ENCODE measurements at places on chromosomes 5 and 9. TPM values are rescaled to one million over a fixed set of nuclear protein-coding genes. Genes with fewer than 3 reads are reported as not detected.

NELFB gene
- 35.3 TPM for total RNA-seq

FOXI1 gene
- not detected for total RNA-seq

ARL14EPL gene
- total RNA-seq = not detected

GRCh38 chr5:83490203-83490602 is 18.7 kb downstream of the VCAN start:
- no peak overlapping the region for H3K4me3 ChIP-seq
- no peak for DNase-seq
- no peaks in the 10 kb centered on the region for H3K36me3 ChIP-seq
- no peaks in the 10 kb centered on the region for H3K4me1 ChIP-seq
- H3K27ac ChIP-seq = no peak overlapping the region

GRCh38 chr5:130874861-130875417 is 290.1 kb downstream of the HINT1 start:
- H3K4me1 ChIP-seq = no peaks in the 10 kb centered on the region
- no peaks in the 10 kb centered on the region for H3K36me3 ChIP-seq
- H3K27me3 ChIP-seq = no peaks in the 10 kb centered on the region
- no peak for DNase-seq
- no peak overlapping the region for H3K27ac ChIP-seq

- H3K27me3 ChIP-seq = no peaks in the 10 kb centered on the region
- peaks cover 4% of the 10 kb centered on the region for H3K4me1 ChIP-seq
- H3K4me3 ChIP-seq = no peak overlapping the region
- no peak overlapping the region for H3K27ac ChIP-seq
Measured at GRCh38 chr9:98558575-98558974, 150.2 kb downstream of the GABBR2 start.

DNA sequence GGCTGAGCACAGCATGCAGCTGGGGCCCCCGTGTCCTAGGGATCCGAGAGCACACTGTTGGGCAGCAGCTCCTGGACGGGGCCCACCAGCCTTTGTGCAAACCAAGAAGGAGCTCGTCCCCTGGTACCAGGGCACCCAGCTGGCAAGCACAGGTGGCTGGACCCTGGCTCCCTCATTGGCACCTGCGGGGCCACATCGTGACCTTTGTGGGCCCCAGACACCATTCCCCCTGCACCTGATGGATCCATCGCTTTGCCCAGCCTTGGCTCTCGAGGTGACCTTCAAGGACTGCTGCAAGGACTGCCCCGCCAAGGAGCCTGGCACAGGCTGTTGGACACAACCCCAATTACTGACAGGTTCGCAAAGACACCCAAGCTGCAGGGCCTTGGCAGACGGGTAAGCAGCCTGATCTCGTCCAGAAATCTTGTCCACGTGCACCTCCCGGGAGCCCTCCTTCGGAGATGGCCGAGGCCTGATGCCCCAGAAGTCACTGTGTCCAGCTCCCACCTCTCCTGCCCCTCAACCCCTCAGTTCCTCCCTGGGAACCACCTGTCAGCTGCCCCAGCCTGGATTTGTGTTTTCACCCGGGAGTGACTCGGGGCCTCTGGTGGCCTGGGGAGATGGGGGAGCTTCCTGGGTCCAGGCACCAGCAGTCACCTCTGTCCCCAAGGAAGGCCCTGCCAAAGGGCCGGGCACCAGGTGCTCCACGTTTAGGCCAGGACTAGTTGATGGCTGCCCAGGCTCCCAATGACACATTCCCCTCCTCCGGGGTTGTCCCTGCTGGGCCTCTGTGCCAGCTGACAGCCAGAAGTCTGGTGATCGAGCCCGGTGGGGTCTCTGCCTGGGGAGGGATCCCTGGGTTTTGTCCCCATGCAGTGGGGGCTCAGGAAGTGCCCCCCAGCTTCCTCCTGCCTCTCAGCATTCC is 137.1 kb upstream of the PPP1R26 start:
- no peaks in the 10 kb centered on the region for H3K36me3 ChIP-seq
- no peak overlapping the region for H3K27ac ChIP-seq

- no peak for DNase-seq
- H3K27ac ChIP-seq = no peak overlapping the region
- H3K4me1 ChIP-seq = peaks cover 4% of the 10 kb centered on the region
- no peaks in the 10 kb centered on the region for H3K27me3 ChIP-seq
Measured at GRCh38 chr5:103434057-103434456, 128.5 kb downstream of the NUDT12 start.

DNA sequence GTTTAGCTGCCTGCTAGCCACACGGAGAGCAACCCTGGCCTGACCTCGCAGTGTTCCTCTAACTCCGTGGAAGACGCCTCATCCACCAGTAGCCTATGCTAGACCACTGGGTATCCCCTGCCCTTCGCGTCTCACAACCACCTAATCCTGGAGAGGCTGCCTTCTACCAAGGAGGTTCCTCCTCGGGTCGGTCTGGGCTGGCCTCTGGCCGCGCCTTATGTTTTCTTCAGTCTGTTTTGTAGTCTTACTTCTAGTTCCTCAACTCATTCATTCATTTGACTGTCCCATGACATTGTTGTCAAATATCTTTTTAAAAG is 1.6 kb upstream of the TPM2 start:
- H3K4me1 ChIP-seq = peaks cover 41% of the 10 kb centered on the region
- H3K4me3 ChIP-seq = peak overlapping the region; percentile 85
- peak overlapping the region; percentile 90 for H3K27ac ChIP-seq
- no peaks in the 10 kb centered on the region for H3K27me3 ChIP-seq

DNA sequence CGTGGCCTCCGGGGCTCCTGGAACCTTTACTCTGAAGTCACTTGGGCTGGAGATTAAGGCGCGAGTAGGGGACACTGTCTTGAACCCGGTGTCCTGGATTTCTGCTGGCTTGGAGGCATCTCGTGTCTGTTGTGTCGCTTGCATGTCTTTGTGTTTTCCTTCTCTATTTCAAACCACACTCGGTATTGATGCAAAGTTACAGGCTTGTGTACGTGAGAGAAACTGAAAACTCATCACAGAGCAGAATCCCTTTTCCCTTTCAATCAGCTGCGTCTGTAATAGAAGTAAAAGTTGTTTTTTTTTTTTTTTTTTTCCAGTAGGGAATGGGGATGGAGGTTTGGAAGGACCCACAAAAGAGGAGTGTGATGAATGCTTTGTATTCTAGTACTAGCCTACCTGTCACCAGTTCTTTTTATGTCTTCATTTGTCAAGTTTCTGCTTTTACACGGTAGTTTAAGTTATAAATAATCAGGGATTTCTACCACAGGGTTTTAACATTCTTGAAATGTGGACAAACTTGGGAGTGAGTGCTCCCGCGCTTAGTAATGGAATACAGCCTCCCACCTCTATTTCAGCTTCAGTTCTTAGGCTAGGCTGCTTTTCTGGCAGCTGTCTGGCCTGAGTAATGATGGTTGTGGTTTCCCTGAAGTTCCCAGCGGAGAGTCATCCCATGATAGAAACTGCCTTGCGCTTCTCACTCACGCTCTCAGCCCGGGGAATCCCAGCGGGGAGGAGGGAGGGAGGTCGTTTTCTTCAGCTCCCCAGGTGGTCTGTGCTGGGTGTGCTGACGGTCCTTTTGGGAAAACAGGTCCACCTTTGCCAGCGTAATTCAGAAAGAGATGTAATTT is 763 bp downstream of the TJP2 start:
- H3K36me3 ChIP-seq = no peaks in the 10 kb centered on the region
- H3K27ac ChIP-seq = peak overlapping the region; percentile 94
- no peaks in the 10 kb centered on the region for H3K27me3 ChIP-seq
- peak; percentile 60 for DNase-seq
- peak overlapping the region; percentile 72 for H3K4me3 ChIP-seq

DNA sequence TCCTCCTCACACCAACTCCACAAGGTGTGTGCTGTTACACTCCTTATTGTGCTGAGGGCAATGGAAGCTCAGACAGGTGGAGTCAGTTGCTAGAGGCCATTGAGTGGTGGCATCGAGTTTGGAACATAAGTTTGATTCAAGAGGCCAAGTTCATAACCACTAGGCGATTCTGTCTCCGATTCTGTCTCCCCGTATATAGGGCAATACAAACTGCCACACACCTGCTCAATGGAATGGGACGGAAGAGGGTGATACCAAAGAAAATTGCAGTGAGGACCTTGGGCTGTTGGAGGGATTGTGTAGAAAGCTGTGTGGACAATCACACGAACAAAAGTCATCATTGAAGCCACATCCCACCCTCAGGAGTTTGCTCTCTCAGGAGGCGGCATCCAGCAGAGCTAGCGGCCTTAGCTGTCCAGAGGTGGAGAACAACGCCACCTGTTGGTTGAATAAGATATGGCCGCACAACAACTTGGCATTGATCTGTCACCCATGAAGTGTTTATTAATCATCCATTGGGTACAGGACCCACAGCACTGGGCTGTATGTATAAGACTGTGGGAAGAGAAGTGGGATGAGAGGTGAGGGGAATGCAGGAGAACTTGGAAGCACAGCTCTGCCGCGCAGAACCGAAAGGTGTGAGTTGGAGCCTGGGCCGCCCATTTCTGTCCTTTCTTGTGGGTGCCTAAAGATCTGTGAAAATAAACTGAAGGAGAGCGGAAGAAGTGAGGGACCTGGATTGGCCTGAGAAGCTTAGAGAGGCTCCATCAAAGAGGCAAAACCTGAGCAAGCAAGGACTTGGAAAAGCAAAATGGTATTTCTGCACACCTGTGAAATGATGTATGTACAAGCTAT is 16.1 kb upstream of the NEUROG1 start:
- peak; percentile 64 for DNase-seq
- H3K27ac ChIP-seq = no peak overlapping the region

DNA sequence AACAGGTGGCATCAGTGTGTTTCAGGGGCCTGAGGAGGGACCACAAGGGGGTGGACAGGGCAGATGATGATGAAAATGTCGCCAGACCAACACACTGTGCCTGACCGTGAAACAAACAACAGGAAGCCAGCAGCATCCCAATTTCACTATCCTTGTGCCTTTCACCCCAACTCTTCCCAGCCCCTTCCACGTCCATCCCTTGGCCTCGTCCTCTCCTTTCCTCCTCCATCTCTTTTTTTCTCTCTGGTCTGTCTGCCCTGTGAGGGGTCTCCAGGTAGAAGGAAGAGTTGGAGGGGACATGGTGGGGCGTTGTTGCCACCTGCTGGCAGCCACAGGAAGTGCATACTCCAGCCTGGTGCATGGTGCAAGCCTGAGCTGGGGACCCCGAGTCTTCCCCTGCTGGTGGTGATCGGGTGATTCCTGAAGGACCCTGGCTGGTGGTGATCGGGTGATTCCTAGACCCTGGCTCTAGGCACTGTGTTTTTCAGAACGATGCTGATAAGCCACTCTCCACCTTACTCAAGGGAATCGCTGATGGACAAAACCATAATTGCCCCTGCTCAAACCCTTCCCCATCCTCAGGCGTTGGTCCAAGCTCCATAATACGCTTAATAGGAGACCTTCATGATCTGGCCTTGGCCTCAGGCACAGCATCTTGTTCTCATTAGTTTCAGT is 21.7 kb upstream of the NSD1 start:
- H3K27ac ChIP-seq = no peak overlapping the region
- H3K4me1 ChIP-seq = no peaks in the 10 kb centered on the region
- H3K4me3 ChIP-seq = no peak overlapping the region
- no peaks in the 10 kb centered on the region for H3K36me3 ChIP-seq

DNA sequence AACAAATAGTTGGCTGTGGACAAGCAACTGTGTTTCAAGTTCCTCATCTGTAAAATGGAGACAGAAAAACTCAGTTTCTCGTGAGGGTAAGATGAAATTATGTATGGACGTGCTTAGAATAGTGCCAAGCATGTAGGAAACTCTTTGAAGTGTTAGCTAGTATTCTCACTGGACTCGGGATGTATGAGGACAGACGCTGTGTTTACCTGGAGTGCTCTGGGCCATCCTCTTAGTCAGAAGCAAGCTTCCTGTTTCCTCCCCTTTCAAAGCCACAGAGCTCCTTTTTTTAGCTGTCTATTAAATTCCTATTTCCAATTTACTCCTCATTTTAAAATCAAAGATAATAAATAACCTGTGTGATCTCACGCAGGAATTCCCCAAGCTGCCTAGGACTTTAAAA is 23.8 kb upstream of the IQGAP2 start:
- H3K27ac ChIP-seq = no peak overlapping the region
- H3K27me3 ChIP-seq = no peaks in the 10 kb centered on the region
- no peak for DNase-seq
- no peaks in the 10 kb centered on the region for H3K4me1 ChIP-seq

DNA sequence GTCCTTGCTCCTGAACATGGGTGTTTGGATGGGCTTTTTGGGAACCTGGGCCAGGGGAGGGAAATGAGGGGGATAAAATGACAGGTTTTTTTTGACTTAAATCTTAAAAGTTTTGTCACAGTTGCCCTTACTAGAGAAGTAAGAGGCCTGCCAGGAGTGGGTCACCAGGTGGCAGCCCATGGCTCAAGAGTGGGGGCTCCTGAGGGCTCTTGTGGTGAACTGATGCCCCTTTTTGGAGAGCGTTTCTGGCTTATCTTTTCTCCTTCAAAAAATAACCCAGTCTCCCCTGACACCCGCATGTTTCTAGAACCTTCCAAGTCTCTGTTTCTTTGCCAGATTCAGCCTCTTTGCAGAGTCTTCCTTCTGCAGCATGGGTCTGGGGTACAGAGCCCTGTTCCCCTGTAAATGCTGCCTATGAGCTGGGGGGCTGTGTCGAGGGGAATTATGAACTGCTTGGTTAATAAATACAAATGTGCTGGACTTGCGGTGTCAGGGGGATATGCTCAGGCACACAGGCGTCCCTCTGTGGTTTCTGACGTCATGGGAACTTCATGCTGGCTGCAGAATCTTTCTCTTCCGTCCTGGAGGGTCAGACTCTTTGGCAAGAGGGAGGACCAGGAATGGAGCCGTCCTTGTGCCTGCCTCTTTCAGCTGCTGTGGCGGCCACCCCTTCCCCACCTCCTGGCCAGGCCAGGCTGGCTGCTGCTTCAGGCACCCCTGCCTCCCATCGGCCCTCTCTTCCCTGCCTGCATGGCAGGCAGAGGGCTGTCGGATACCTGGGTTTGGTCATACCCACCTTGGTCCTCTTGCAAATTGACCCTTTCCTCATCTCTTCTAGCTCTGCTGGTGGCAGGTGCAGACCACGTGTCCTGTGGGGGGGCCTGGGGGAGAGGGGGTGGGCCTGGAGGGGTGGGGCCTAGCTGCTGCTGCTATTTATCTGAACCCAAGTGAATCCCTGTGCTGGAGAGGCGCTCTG is 30.1 kb downstream of the PTPA start:
- DNase-seq = peak; percentile 44
- no peaks in the 10 kb centered on the region for H3K27me3 ChIP-seq
- peaks cover 17% of the 10 kb centered on the region for H3K36me3 ChIP-seq
- H3K27ac ChIP-seq = peak overlapping the region; percentile 100

DNA sequence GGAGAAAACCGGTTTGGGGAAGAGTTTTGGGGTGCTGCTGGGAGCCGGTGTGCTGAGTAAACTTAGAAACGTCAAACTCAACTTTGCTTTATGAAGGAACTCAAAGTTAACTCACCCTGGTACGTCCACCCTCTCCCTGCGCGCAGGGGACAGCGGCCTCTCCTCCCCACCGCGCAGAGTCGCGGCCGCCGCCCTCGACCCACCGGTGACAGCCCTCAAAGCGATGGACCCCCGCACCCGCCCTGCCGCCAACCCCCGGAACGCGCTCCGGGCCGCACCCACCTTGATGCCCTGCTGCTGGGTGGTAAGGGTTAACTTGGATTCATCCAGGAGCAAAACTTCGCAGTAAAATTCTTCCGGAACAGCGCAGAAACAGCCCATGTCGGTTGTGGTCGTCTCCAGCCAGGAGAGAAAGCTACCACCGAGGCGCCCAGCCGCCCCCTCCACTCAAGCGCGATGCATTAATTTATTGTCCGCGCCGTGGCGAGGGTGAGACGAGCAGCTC is 366 bp downstream of the EPB41L4A start:
- no peak for DNase-seq
- H3K27me3 ChIP-seq = no peaks in the 10 kb centered on the region
- peaks cover 36% of the 10 kb centered on the region for H3K4me1 ChIP-seq
- peak overlapping the region; percentile 94 for H3K27ac ChIP-seq
- H3K36me3 ChIP-seq = no peaks in the 10 kb centered on the region
